ENCODE measurements at places on chromosomes 6 and 20.

GRCh38 chr6:4435981-4436445 is 300.6 kb upstream of the ECI2 start:
- DNase-seq: no peak

- no peak for DNase-seq
These were observed 4.6 kb downstream of the NELFCD start for GRCh38 chr20:58985656-58986055.

GRCh38 chr20:36941401-36941835 is 10.1 kb downstream of the SAMHD1 start:
- no peak for DNase-seq

DNA sequence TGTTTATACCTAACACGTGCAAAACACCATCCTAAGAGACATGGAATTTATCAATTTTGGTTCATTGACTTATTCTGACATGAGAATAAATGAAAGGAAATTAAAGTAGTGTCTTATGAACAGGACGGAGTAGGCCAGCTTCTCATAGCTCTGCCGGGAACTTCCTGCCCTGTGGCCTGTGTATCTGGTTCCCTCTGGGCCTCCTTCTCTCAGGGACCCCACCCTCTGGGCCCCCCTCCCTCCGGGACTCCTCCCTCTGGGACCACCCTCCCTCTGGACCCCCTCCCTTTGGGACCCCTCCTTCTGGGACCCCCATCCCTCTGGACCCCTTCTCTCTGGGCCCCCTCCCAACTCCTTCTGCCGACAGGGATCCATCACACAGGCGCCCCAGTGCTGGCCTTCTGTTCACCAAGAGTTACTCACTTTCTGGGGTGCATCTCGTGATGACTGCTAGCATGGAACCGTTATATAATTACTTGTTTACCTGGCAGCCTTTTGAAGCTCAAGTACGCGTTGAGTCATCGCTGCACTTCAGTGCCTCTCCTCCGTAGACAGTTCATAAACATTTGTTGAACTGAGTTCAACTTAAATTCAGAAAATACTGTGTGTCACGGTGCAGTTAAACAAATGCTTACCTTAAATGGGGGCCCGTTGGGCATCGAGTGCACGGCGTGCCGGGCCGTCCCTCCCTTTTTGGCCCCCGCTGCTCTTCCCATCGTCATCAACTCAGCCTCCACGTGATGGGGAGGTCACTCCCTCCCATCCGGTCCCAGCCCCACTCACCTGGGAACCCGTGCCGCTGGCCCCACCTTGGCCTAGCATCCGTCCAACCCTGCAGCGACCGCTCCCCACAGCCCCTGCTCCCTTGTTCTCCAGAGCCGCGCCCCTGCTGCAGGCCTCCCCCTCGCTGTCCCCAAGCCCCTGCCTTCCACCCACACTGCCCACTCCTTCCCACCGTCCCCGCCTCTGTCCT is 8.1 kb downstream of the CCR6 start:
- DNase-seq: no peak

All from stimulated activated CD4-positive, alpha-beta T cell treated with anti-CD3 and anti-CD28 coated beads, Interleukin-15, amount 100 ng/mL, for 1 hour (primary cell).